Stomach (tissue), 19 donors: ENCODE measurements at places on chromosomes 2 and 18. TPM values are rescaled to one million over a fixed set of nuclear protein-coding genes. Genes with fewer than 3 reads are reported as not detected.

- DNase-seq, result no peak
Observed at GRCh38 chr18:13501891-13502290, 224.5 kb downstream of the FAM210A start.

- DNase-seq, result no peak
Observed at GRCh38 chr2:169964740-169965139, 137.5 kb downstream of the UBR3 start.

- no peak for DNase-seq
Observed at GRCh38 chr2:242044313-242044590, 174.7 kb downstream of the RTP5 start.

- DNase-seq, result no peak
Observed at GRCh38 chr2:146867477-146867986, 977.3 kb upstream of the ACVR2A start.

GRCh38 chr2:192877159-192877558 is 682.4 kb upstream of the TMEFF2 start:
- no peak for DNase-seq

The MAB21L4 gene
- total RNA-seq, result 0.55 TPM

The RSAD2 gene
- total RNA-seq, result 1.6 TPM

The DOCK10 gene
- 33.8 TPM for total RNA-seq

DNA sequence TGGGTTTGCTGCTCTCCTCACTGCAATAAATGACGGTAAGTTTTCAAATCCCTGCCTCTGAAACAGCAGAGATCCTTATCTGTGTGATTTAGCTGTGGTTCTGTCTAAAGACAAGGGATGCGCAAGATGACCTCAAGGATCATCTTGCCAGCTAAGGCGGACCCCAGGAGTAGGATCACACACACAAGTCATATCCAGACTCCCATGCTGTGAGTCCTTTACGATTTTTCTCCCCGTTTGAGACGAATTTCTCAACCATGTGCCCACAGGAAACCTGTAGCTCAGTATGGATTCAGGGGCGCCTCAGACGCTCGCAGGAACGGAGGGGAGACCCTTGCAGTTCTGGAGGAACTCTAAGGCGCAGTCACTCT is 11.1 kb upstream of the DCTN1 start:
- DNase-seq, result no peak

- no peak for DNase-seq
Observed at GRCh38 chr2:67712484-67712883, 315.4 kb downstream of the ETAA1 start.

The INHBB gene
- 2.2 TPM for total RNA-seq

GRCh38 chr2:156892467-156893281 is 364.8 kb upstream of the GALNT5 start:
- peak; percentile 82 for DNase-seq

The CD226 gene
- not detected for total RNA-seq

The PFN4 gene
- 1.8 TPM for total RNA-seq

DNA sequence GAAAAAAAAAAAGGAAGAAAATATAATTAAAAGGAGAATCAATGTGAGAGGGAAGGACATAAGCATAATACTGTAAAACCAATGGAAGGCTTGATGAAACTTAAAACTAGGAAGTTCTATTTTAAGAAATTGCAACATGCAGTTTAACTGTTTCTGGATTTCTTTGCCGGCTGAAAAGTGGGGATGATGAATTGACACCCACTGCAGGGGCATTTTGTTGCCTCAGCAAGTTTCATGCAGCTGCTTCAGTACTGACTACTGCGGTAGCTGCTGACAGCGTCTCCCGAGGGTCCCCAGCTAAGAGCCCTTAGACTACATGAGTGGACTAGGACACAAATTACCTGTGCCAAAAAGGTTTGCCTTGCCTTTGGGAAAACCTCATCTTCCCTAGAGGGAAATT is 69.2 kb downstream of the B3GNT2 start:
- peak; percentile 15 for DNase-seq

GRCh38 chr2:50558182-50558581 is 473.8 kb downstream of the NRXN1 start:
- no peak for DNase-seq

The FEV gene
- not detected for total RNA-seq

DNA sequence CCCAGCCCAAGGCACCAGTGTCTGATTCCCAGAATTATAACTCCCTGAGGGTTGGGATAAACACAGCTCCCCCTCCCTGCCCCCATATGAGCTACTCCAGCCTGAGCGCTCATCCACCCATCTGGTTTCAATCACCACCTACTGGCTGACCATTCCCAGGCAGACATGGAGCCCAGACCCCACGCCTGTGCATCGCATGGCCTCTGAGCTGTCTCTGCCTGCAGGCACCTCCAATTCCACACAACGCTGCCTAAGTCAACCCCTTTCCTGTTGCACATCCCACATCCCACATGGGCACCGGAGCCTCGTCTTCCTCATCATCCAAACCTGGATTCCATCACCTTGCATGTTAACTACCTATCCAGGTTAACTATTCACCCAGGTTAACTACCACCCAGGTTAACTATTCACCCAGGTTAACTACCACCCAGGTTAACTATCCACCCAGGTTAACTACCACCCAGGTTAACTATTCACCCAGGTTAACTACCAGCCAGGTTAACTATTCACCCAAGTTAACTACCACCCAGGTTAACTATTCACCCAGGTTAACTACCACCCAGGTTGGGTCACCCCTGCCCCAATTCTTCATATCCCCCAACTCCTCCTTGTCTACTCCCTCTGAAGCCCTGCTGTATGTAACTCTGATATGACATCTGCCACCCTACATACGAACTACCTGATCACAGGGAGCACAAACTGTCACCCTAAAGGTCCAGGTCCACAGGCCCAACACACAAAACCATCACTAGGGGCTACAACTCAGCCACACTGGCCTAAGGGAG is 47.8 kb downstream of the TEX51 start:
- no peak for DNase-seq

DNA sequence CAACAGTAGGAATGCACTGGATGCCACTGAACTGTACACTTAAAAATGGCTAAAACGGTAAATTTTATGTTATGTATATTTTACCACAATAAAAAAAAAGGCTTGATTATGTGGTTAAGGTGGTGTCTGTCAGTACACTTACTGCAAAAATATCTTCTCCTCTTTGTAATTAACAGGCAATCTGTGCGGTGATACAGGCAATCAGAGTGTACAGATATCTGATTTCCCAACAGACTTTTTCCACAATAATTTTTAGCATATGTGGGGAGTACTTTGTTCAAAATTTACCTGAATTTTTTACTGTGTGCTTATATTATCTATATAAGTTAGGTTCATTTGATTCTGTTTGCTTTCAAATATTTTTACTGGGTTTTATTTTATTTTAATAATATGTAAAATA is 175.0 kb upstream of the PGAP1 start:
- no peak for DNase-seq

DNA sequence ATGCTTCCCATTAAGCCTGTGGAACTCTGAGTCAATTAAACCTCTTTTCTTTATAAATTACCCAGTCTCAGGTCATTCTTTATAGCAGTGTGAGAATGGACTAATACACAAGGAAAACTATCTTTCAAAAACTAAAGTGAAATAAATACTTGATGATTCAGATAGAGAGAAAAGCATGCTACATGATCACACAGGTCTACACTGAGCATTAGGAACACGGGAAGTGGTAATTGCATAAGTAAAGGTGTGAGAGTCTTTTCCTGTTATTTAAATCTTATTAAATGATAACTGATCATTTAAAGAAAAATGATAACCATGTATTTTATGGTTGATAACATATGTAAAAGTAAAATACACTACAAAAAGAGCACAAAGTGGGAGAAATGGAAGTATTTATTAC is 812.0 kb upstream of the RAB6C start:
- DNase-seq, result no peak

GRCh38 chr2:216713691-216714336 is 18.5 kb upstream of the IGFBP5 start:
- DNase-seq, result no peak

DNA sequence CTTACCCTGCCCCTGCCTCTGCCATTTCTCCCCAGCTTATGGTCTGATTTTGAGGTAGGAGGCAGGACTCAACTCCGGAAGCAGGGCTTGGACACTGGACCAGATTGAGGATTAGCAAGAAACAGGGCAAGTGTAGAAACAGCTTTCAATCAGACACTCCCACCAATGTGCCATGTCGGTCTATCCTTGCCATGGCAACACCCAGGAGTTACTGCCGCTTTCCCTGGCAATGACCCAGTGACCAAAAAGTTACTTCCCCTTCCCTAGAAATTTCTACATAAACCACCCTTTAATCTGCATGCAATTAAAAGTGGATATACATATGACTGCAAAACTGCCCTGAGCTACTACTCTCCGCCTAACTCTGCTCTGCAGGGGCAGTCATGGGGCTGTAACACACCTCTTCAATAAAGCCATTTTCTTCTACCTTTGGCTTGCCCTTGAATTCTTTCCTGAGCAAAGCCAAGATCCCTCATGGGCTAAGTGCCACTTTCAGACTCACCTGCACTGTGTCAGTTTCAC is 156.7 kb downstream of the LPIN1 start:
- DNase-seq, result no peak

DNA sequence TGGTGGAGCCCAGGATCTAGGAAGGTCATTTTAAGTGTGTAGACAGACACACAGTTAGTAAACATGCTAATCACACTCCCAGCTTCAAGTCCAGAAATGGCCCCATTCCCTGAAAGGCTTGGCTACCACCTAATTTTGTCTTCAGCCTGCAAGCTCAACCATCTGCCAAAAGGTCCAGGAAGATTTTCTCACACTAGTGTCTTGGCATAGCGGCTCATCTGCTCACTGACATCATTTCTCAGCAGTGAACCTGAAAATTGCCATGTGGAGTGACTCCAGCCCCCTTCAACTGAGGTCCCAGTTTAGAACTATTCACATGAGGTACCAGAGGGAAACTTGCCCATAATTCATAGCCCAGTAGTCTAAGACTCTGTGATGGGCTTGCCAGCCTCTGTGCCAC is 748.9 kb downstream of the LRP1B start:
- DNase-seq, result no peak

GRCh38 chr2:54396798-54397197 is 59.3 kb upstream of the SPTBN1 start:
- no peak for DNase-seq

DNA sequence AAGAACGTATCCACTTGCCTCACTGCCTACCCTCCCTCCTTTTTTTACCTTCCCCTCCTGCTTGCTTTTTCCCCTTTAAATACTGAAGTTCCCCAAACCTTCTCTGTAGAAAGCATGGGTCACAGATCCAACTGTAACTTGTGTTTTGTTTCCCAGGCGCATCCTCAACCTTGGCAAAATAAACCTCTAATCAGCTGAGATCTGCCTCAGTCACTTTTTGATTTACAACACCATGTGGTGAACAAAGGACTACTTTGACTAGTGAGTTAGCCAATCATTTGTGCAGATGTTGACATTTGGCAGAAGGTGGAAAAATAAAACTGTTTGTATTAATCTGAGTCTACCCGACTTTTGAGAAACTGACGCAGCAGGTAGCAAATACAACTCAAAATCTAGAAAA is 23.3 kb upstream of the MCM6 start:
- DNase-seq, result no peak

The SOWAHC gene
- 5.3 TPM for total RNA-seq

GRCh38 chr2:146532009-146532408 is 1312.8 kb upstream of the ACVR2A start:
- no peak for DNase-seq

The GAREM1 gene
- total RNA-seq, result 18.7 TPM

- peak; percentile 1 for DNase-seq
Observed at GRCh38 chr2:96154506-96155380, 9.5 kb upstream of the DUSP2 start.

DNA sequence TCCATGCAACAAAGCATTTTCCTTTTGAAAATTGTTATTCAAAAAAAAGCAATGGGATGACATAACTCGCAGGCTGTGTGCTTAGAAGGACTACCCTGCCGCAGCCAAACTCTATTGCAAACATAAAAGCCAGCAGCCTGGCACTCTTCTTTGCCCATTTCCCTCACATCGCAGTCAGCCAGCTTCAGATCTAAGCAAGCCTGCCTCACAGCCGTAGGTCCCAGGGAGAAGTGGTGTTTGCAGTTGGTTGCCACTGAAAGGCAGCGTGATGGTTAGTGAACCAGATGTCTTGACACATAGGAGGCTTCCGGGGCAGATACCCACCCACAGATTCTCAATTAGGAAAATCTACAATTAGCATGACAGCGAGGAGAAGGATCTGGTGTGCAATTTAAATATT is 655.2 kb downstream of the RNF144A start:
- DNase-seq, result peak; percentile 23

DNA sequence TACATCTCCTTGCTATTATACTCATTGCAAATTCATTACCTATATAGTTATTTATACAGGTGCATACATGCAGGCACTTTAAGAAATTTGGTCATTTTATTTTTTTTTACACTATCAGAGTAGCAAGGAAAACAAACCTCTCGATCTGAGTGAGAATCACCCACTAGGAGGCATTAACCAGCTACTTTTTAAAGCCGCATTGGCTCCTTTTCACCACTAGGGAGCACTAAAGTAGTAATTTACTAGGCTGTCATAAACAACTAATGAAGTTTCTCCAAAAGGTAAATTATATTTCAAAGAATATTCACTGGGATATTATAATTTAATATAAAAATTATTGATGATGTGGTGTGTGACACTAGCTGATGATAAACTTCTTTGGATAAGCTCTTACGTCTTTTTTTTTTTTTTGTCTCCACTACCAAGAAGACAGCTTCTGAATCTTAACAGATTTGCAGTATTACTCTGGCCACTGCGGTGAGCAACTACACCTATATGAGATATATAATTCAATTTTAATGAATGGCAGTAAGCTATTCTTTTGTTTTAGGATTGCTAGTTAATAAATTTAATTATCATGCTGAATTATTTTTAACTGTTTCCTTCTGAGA is 101.9 kb downstream of the NOL4 start:
- DNase-seq, result peak; percentile 69

The CAPG gene
- 135 TPM for total RNA-seq
